ENCODE measurements at places on chromosomes 11 and 22. TPM values are rescaled to one million over a fixed set of nuclear protein-coding genes. Genes with fewer than 3 reads are reported as not detected.

GRCh38 chr22:23539135-23539838, 40.8 kb downstream of the IGLL1 start:
- no peak overlapping the region for H3K4me3 ChIP-seq
- H3K36me3 ChIP-seq = no peaks in the 10 kb centered on the region
- no peaks in the 10 kb centered on the region for H3K4me1 ChIP-seq

DNA sequence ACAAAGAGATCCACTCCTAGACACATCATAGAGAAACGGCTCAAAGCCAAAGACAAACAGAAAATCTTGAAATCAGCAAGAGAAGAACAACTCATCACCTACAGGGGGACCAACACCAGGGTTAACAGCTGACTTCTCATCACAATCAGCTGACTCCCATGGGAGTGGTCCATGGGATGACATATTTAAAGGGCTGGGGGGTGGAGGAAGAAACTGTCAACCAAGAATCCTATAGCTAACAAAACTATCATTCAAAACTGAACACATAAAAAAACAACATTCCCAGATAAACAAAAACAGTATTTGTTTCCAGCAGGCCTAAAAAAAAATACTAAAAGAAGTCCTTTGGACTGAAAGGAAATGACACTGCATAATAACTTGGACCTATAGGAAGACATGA, 86.7 kb downstream of the APOL5 start:
- H3K27ac ChIP-seq = no peak overlapping the region
- no peak overlapping the region for H3K4me3 ChIP-seq
- peaks cover 9% of the 10 kb centered on the region for H3K4me1 ChIP-seq
- peaks cover 10% of the 10 kb centered on the region for H3K36me3 ChIP-seq

- DNase-seq = no peak
- H3K4me1 ChIP-seq = no peaks in the 10 kb centered on the region
- H3K36me3 ChIP-seq = no peaks in the 10 kb centered on the region
- no peak overlapping the region for H3K4me3 ChIP-seq
- H3K27me3 ChIP-seq = no peaks in the 10 kb centered on the region
Measured at GRCh38 chr11:127369356-127369755, 368.8 kb upstream of the KIRREL3 start.

DNA sequence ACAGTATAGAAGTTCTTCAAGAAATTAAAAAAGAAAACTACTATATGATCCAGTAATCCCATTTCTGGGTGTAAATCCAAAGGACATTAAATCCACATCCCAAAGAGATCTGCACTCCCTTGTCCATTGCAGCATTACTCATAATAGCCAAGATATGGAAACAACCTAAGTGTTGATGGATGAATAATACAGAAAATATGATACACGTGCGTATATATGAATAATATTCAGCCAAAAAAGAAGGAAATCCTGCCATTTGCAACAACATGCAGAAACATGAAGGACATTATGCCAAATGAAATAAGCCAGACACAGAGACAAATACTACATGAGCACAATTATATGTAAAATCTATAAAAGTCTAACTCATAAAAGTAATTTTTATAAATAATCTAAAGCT, 306.3 kb upstream of the ANO3 start:
- H3K27me3 ChIP-seq = no peaks in the 10 kb centered on the region
- no peak for DNase-seq
- no peaks in the 10 kb centered on the region for H3K36me3 ChIP-seq
- no peak overlapping the region for H3K4me3 ChIP-seq

DNA sequence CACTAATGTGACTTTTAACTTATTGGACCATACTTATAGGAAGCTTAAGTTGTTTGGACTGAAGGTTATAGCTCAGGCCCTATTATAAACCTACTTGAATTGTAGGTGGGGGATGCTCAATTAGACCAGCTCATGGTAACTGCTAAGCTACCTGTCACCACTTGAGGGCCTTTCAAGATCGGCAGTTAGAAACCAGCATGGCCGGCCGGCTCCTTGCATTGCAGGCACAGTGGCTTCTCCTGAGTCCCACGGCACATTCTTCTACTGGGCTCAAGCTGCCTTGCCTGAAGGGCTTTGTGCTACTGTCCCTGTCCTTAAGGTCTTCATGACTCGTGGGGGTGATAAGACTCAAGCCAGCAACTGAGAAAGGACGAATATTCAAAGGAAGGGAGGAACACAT, 70.8 kb downstream of the TBC1D22A start:
- no peak overlapping the region for H3K27ac ChIP-seq
- peak; percentile 33 for DNase-seq
- H3K4me1 ChIP-seq = peaks cover 29% of the 10 kb centered on the region
- no peaks in the 10 kb centered on the region for H3K36me3 ChIP-seq

- no peak overlapping the region for H3K27ac ChIP-seq
- peak; percentile 34 for DNase-seq
- no peak overlapping the region for H3K4me3 ChIP-seq
- no peaks in the 10 kb centered on the region for H3K4me1 ChIP-seq
- no peaks in the 10 kb centered on the region for H3K36me3 ChIP-seq
Measured at GRCh38 chr22:23984430-23984829, 4.5 kb downstream of the GSTT2 start.

GRCh38 chr11:122741613-122742300, 86.2 kb downstream of the UBASH3B start:
- no peak overlapping the region for H3K4me3 ChIP-seq
- H3K4me1 ChIP-seq = peaks cover 24% of the 10 kb centered on the region
- H3K36me3 ChIP-seq = no peaks in the 10 kb centered on the region
- no peak for DNase-seq
- no peaks in the 10 kb centered on the region for H3K27me3 ChIP-seq
- no peak overlapping the region for H3K27ac ChIP-seq

DNA sequence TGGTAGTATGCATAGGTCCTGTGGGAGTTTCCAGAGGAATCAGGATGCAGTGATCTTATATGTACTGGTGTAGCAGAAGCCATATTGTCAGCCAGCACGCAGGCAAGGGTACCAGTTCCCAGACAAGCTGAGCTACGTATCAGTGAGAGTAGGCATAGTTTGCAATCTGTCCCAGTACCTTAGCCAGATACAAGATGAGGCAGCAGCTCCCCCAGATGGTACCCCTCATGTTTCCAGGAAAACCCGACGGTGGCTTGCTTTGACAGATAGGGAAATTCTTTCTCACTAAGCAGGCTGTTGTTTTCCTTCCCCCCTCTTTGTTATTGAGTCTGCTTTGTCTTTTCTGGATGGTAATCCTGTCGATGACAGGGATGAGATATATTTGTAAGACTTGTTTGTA, 109.7 kb upstream of the RRM1 start:
- H3K36me3 ChIP-seq = no peaks in the 10 kb centered on the region
- no peak overlapping the region for H3K4me3 ChIP-seq
- no peak overlapping the region for H3K27ac ChIP-seq
- H3K4me1 ChIP-seq = no peaks in the 10 kb centered on the region

Gene PKNOX2
- 0.11 TPM for total RNA-seq

Gene APOBEC3F
- 10.2 TPM for total RNA-seq

Gene ZP1
- not detected for total RNA-seq

Gene DGAT2
- total RNA-seq = 0.55 TPM

Gene NXPE2
- not detected for total RNA-seq

Measured in endothelial cell of umbilical vein (primary cell).